Stimulated activated CD4-positive, alpha-beta T cell treated with anti-CD3 and anti-CD28 coated beads, Interleukin-15, amount 100 ng/mL, for 48 hours (primary cell): ENCODE measurements at places on chromosomes 4 and X.

DNA sequence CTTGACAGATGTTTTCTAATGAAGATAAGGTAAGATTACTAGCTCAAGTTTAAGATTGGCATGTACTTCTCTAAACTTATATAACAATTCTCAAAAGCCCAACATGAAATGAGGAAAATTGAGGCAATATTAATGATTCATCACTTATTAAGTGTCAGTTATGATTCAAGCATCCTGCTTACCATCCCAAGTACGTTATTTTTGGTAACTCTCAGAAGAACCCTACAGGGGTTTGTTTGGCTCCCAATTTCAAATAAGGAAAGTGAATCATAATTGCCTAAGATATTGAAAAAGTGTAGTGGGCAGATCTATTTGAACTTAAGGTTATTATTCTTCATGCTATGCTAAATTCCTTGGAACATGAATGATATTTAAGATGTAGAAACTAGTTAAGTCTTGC, 387.9 kb upstream of the TENM3 start:
- DNase-seq: no peak

- no peak for DNase-seq
These were observed 49.5 kb downstream of the JADE3 start for GRCh38 chrX:46961574-46962283.

GRCh38 chr4:30716681-30717207, 3.4 kb upstream of the PCDH7 start:
- no peak for DNase-seq

- DNase-seq: no peak
These were observed 80.8 kb upstream of the EFNB1 start for GRCh38 chrX:68748030-68748429.

GRCh38 chr4:101670897-101671296, 119.6 kb upstream of the BANK1 start:
- no peak for DNase-seq

DNA sequence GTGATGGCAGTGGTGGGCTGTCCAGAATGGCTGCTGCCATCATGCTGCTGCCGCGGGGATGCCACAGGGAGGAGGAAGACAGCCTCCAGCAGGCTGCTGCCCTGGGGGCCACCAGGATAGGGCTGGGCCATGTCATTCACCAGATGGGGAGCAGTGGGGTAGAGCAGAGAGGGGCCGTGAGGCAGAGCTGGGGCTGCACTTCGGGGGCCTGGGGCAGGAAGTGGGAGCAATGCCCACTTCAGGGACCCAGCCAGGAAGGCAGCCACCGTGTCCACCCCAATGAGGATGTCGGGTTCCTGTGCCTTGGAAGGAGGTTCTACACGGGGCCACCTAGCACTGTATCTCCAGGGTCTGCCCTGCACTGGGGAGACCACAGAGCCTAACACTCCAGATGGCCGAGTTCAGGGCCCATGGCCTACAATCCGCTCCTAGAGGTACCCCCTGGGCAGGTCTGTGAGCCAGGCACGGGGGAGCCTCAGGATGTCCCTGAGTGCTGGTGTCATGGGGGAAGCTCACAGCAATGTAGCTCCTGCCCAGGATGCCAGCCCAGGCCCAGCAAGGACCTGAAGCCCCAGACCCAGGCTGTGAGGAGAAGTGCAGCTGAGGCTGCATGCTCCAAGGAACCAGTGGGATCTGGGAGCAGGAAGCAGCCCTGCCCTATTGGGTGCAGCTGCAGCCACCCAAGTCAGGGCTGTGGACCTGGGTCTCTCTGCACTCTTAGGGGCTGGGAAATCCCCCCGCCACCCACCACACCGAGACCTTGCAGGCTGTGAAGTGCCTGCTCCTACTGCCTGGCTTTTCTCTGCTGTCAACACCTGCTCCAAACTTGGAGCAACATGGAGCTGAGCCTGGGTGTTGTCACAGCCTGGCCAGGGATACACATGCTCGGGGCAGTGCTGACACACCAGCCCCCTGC, 140.3 kb downstream of the PDHA2 start:
- DNase-seq: no peak

GRCh38 chrX:116170511-116170910, at the start of gene AGTR2:
TSS of gene AGTR2 (plus strand) at chrX:116170744. CDS start at chrX:116172281, 1,537 bp downstream.
- no peak for DNase-seq

GRCh38 chr4:143538979-143539669, 25.6 kb downstream of the SMARCA5 start:
- no peak for DNase-seq

- DNase-seq: no peak
These were observed 624.2 kb downstream of the PCDH18 start for GRCh38 chr4:136908122-136908521.

- DNase-seq: no peak
These were observed 43.4 kb upstream of the PRSS48 start for GRCh38 chr4:151233600-151233999.

DNA sequence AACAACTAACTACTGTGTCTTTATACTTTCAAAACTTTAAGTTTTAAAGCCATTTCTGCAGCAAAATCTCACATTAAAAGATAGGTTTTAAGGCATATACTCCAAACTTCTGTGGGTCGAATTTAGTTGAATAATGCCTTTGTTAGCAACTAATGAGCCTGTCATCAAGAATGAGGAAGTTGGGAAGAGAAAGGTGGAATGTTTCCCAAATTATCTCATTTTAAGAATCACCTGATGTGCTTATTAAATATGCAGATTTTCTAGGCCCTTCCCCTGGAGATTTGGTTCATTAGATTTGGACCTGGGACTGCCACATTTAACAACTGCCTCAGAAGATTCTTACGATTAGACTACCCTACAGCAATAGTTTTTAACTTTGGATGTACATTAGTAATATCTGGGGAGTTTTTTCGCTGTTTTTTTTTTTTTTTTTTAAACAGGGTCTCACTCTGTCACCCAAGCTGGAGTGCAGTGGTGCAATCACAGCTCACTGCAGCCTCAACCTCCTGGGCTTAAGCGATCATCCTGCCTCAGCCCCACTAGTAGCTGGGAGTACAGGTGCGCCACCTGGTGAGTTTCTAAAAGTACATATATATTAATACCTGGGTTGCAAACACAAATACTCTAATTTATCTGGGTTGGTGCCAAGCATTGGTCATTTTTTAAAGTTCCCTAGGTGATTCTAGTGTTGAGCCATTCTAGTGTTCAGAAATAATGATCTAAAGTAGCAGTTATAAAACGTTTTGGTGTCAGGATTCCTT, 16.1 kb upstream of the TASL start:
- no peak for DNase-seq

DNA sequence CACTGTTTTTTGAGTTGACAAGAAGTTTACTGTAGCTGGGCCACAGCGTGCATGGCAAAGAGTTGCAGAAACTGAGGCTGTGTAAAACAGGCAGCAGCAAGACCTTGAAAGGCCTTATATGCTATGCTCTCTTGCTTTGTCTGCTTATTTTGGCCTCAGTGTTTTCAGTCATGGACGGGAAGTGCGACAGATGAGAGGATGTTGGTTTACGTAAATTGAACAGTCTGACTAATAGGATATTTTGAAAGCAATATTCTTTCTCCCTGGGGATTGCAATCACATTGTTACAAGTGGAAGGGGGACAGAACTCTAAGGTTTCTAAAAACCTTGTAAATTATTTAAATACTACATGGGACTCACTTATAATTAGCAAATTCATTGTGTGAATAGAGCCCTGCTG, 32.2 kb upstream of the MAGEA10 start:
- no peak for DNase-seq
